ENCODE measurements at places on chromosomes 1 and 21. TPM values are rescaled to one million over a fixed set of nuclear protein-coding genes. Genes with fewer than 3 reads are reported as not detected.

Gene ZBTB8A
- total RNA-seq: 3.4 TPM

Gene SNRNP40
- total RNA-seq: 126 TPM

Gene CSF1
- 42.1 TPM for total RNA-seq

Gene FCRL6
- total RNA-seq: not detected

DNA sequence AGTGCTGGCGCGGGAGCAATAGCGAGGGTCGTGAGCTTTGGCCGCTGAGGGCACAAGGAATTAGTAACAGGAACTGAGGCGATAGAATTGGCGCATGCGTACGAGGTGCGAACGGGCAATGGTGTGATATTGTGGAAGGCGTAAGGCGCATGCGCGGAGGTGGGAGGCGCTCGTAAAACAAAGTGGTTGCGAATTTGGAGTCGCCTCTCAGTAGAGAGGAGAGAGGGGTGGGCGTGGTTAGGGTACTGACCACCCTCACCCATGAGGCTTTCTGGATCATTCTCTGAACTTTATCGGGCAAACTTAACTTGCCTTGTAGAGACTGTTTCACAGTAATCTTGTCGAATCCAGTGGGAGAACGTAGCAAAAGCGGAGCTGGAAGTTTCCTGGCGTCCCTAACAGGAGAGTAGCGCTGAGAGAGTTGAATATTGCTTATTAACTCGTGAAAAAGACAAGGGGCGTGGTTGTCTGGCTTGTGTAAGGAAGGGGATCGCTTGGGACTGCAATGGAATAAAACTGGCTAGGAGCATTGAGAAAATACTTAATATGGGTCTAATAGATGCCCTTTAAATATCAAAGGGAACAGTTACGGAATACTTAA, 427 bp downstream of the CKS1B start:
- peak; percentile 96 for DNase-seq

DNA sequence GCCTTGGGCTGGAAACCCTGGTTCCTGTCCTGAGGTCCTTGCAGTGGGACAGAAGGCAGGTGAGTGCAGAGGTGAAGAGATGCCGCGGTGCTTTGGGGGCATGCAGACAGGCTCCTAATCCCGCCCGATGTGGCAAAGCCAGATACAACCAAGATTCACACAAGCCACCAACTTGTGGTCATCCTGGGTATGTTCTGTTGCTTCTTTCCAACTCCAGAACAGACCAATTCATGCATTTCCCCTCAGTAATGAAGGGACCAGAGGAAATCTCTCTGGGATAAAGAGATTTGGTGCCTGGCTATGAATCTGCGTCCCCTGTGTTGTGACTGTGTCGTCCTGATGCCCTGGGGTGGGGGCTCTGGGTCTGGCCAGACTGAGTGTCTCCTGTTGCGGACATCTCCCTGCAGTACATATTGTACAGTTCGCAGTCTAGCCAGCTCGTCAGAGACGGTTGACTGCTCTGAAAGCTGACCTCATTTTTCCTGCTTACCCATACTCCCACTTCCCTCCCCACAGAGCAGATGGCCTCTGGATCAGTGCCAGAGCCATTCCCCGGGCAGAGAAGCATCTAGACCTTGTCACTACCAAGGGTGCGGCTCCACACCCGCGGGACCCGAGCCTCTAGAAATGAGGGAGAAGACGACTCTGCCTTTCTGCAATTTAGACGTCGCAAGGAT, 216.3 kb downstream of the KIF26B start:
- no peak for DNase-seq

DNA sequence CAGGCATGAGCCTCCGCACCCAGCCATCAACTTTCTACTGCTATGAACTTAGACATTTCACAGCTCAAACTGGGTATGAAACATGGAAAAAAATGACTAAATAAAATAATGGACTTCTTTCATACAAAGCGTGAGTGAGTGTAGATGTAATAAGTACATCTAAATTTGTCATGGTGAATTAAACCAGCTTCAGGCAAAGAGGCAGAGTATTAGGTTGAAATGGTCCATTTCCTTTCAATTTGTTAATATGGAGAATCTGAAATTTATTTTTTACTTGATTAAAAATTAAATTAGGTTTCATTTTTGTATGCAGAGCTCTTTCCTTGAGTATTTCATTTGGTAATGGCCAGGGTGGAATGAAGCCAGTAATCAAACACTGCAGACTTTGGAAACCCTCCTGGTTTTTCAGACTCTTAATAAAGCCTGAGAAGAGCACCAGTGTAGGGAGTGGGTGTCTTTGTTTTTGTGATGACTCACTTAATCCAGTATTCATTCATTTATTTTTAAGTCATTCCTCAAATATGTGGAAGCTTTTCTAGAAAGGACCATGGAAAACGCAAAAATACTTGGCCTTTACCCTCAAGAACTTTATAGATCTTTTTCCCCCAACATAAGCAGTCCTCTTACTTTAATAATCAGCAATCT, 49.2 kb downstream of the ALG14 start:
- no peak for DNase-seq

DNA sequence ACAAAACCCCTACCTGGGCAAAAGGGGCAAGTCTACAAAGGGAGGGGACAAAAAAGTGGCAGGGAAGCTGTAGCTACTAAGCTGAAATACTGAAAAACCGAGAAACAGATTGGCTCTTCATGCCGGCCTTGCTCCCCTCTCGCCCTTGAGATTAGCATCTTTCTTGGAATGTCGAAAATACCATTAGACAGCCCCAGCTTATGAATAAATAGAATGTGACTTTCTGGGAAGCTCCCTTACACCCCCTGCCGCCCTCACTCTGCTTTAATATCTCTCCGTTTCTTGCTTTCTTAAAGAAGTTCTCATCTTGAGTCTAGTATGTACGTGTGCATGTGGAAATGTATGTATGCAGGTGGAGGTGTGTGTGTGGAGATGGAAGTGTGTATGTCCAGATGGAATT, 14.1 kb downstream of the TRAF3IP3 start:
- no peak for DNase-seq

- no peak for DNase-seq
Observed at GRCh38 chr1:47532921-47533792, 95.3 kb downstream of the FOXD2 start.

- DNase-seq: no peak
Observed at GRCh38 chr1:119139857-119140176, 636 bp downstream of the WARS2 start.

GRCh38 chr1:215518594-215518993, 48.5 kb upstream of the KCTD3 start:
- no peak for DNase-seq

DNA sequence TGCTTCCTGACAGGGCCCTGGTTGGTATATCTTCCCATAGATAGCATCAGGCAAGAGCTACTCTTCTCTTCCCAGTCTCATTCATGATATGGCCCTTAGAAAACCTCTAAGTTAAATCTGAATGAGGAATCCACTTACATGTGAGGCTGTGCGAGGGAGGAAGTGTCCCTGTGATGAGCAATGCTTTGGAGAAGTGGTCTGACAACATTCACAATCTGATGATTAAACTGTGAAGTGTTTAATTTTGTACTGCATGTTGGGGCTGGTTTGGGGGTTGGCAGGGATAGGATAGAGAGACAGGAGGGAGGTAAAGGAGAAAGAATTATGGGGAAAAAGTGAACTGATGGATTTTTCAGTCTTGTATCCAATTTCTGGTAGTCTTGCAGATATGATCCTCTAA, 421.2 kb upstream of the DAB1 start:
- DNase-seq: no peak

GRCh38 chr1:157073944-157074685, 25.5 kb downstream of the ETV3L start:
- no peak for DNase-seq

DNA sequence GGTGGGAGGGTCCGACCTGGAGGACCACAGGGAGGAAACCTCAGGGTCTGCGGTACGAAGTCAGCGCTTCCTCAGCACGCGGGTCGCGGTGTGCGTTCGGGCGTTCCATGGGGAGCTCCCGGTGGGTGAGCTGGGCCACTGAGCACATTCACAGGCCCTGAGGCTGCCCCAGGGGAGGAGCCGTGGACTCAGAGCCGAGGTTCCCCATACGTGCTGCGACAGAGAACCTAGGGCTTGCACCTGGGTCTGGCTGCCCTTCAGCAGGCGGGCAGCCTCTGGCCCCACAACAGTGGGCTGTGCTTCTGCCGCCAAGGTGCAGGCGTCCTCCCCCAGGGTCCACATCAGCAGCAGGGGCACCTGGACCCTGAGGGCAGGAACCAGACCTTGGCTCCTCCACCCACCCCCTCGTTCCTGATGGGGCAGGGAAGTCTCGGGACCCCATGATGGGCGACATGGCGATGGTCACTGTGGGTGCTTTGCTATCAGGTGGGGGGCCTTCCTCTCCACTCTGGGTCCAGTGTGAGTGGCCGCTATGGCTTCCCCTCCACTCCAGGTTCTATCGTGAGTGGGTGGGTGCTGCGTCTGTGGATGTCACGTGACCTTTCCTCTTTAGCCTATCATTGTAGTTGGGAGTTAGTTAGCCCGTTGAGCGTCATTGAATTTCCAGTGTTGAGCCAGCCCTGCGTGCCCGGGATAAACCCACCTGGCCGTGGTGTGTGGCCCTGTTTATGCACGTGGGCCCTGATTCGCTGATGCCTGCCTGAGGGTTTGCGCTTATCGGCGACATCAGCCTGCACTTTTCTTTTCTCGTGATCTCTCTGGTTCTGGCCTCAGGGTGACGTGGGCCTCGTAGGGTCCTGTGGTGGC, 27.9 kb downstream of the FTCD start:
- no peak for DNase-seq

DNA sequence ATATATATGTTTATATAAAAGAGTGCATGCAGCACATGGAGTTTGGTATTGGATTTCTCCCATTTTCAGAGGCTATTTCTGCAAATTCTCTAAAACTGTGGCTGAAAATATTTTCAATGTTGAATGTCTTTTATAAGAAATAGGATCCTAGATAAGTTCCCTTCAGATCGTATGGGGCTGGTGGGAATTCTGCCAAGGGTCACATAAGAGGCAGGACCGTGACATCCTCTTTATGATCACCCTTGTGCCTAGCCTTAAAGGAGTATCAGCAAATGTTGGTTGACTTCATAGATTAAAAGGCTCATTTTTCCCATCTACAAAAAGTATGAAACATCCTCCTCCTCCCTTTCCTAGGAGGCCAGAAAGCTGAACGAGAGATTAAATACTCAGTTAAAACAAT, 1.3 kb upstream of the IFNAR2 start:
- no peak for DNase-seq

DNA sequence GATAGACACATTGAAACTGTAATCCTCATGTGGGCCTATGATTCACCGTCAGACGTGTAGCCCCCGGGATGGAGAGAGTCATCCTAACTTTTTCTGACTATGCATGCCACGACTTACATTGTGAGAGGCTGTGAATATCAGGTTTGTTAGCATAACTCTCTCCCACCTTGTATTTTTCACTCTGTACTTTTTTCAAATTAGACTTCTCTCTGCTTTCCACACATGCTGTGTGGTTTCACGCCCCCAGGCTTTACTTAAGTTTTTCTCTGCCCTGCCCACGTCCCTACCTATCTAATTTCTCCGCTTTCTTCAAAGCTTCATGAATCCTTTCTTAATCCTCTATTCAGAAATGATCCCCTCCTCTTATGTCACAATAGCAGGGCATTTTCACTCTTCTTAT, 3.4 kb upstream of the NCAM2 start:
- no peak for DNase-seq

DNA sequence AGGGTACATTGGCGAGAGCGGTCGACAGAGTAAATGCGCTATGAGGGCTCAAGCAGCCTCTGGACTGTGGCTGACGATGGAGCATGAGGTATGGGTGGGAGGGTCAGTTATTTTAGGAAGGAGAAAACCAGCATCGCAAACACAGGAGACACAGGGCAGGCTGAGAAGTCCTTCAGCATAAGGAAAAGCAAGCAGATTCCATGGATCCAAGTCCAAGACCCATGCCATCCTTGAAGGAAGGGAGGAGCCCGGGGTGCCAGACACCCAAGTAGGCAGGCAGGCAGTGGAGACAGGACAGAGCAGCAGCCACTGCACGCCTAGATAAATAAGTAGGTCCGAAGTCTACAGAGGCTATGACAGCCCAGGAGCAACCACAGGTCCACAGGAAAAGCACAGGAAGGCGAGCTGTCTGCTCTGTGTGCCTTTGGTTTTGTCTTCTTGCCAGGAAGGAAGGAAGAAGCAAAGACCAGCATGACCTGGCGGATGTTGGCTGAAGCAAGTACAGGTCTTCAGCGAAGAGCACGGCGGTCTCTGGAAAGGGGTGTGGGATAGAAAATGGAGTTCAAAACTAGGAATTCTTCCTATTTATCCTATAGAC, 76.4 kb upstream of the SLC45A1 start:
- DNase-seq: no peak

DNA sequence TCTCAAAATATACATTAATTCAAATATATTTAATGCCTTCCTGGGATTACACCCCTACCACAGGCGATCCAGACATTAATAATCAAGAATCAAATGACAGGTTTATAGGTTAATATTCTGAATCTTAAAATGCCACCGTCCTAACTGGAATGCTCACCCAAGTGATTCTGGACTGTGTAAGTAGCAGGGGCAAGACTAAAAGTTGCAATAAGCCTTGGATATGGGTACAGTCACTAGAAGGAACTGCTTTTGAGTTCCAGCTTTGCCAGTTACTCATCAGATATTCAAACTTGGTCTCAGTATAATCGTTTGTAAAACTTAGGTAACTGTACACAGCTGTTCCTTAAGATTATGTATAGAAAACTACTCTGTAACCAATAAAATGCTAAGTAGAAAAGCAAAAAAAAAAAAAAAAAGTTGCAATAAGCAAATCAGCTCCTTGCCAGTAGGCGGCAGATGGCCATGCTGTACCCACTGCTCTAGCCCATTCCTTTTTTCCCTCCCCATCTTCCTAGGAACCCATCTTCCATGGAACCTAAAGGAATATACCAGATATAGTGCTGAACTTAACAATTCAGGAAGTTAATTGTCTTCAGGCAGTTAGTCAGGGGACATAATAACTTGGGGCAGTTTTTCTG, 10.5 kb downstream of the RO60 start:
- DNase-seq: peak; percentile 31

GRCh38 chr21:28971171-28971570, 21.5 kb downstream of the LTN1 start:
- no peak for DNase-seq

- DNase-seq: no peak
Observed at GRCh38 chr1:6614019-6614928, 743 bp downstream of the PHF13 start.

- DNase-seq: no peak
Observed at GRCh38 chr1:57789936-57790335, 366.1 kb upstream of the DAB1 start.

DNA sequence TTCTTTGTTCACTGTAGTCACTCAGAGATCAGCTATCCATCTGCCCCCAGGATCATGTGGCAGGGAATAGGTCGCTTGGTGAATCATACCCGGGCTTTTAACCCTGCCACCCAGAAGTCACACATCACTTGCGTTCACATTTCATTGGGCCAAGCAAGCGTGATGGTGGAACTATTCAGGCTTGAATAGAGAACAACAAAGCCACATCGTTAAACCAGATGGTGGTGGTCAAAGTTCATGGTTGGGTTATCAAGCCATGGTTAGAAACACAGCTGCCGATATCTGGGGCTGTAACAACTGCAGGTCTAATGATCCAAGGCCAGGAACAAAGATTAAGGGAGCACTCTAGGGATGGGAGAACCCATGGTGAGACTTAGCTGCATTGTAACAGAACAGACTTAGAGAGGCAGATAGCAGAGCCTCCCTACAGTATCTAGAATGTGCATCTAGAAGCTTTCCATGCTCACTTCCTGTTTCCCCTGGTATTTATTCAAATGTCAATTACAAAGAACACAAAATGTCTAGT, 40.0 kb upstream of the PTPRC start:
- peak; percentile 93 for DNase-seq

All from Caki2 (cell line).